ENCODE measurements at places on chromosomes 4 and X. TPM values are rescaled to one million over a fixed set of nuclear protein-coding genes. Genes with fewer than 3 reads are reported as not detected.

GRCh38 chr4:187268940-187269339 lies 545.3 kb upstream of the FAT1 start:
- no peaks in the 10 kb centered on the region for H3K36me3 ChIP-seq
- H3K4me3 ChIP-seq = no peak overlapping the region
- no peak for DNase-seq
- H3K27me3 ChIP-seq = no peaks in the 10 kb centered on the region

DNA sequence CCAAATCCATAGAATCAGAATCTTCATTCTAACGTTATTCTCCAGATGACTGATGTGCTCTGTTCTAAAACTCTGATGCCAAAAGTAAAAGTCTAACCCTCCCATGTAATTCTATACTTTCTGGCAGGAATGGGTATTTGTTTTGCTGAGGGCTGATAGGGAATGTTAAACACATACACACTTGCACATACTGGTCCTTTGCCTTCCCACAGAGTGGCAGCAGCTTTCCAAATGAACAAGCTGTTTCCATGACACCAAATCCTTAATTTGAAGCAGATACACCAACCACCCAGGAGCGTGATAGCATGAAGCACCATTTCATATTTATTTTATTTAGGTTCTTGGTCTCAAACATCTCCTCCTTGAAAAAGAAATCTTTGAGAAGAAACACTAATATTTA lies 155.5 kb upstream of the PRDX4 start:
- no peaks in the 10 kb centered on the region for H3K36me3 ChIP-seq
- H3K4me3 ChIP-seq = no peak overlapping the region
- H3K27me3 ChIP-seq = no peaks in the 10 kb centered on the region
- DNase-seq = no peak

The CACNA1F gene
- 0.07 TPM for total RNA-seq

The ARHGEF38 gene
- not detected for total RNA-seq

The FOXR2 gene
- not detected for total RNA-seq

The PCDH18 gene
- not detected for total RNA-seq

GRCh38 chrX:39764441-39764914 lies 333.3 kb downstream of the BCOR start:
- H3K4me3 ChIP-seq = no peak overlapping the region
- H3K27me3 ChIP-seq = no peaks in the 10 kb centered on the region
- H3K4me1 ChIP-seq = peaks cover 31% of the 10 kb centered on the region
- no peak for DNase-seq

GRCh38 chrX:147226801-147227200 lies 412.3 kb upstream of the CXorf51A start:
- H3K4me3 ChIP-seq = no peak overlapping the region
- H3K27me3 ChIP-seq = no peaks in the 10 kb centered on the region
- no peaks in the 10 kb centered on the region for H3K4me1 ChIP-seq
- no peak overlapping the region for H3K27ac ChIP-seq

GRCh38 chrX:96764864-96765263 lies 80.2 kb downstream of the DIAPH2 start:
- no peaks in the 10 kb centered on the region for H3K27me3 ChIP-seq
- peaks cover 9% of the 10 kb centered on the region for H3K4me1 ChIP-seq
- H3K4me3 ChIP-seq = no peak overlapping the region
- no peak overlapping the region for H3K27ac ChIP-seq

All from activated CD4-positive, alpha-beta T cell treated with anti-CD3 and anti-CD28 coated beads, Interleukin-2, amount 10 ng/mL, durations not matched to agents 24 days and 14 days (primary cell).